Stomach (tissue), 19 donors: ENCODE measurements at places on chromosomes 5 and 9. TPM values are rescaled to one million over a fixed set of nuclear protein-coding genes. Genes with fewer than 3 reads are reported as not detected.

- no peaks in the 10 kb centered on the region for H3K36me3 ChIP-seq
- no peak for DNase-seq
- H3K4me1 ChIP-seq, result no peaks in the 10 kb centered on the region
- no peak overlapping the region for H3K27ac ChIP-seq
- H3K27me3 ChIP-seq, result no peaks in the 10 kb centered on the region
- H3K4me3 ChIP-seq, result no peak overlapping the region
These were observed 125.2 kb downstream of the ZNF354C start for GRCh38 chr5:179185256-179185940.

DNA sequence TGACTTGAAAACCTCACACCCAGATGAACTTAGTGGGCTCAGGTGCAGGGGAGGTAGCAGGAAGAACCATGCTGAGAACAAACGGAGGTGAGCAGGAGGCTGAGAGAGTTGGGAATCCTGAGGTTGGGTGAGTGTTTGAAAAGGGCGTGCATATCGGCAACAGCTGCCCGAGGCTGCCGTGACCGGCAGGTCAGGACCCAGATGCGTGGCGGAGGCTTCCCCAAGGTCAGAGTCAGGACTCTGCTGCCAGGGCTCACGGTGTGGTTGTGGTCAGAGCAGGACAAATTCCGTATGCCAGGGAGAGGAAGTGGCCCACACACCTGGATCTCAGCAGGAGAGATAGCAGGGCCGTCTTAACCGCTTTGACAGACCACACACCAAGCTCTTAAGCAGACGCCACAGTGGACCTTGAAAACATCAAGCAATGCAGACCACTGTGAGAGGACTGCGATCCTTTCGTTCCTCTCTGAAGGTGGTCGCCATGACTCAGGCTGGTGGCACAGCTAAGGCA lies 43.1 kb downstream of the ADAMTS16 start:
- H3K27ac ChIP-seq, result no peak overlapping the region
- DNase-seq, result no peak
- H3K27me3 ChIP-seq, result no peaks in the 10 kb centered on the region
- no peaks in the 10 kb centered on the region for H3K36me3 ChIP-seq

FOXD4 gene
- total RNA-seq, result not detected

DNA sequence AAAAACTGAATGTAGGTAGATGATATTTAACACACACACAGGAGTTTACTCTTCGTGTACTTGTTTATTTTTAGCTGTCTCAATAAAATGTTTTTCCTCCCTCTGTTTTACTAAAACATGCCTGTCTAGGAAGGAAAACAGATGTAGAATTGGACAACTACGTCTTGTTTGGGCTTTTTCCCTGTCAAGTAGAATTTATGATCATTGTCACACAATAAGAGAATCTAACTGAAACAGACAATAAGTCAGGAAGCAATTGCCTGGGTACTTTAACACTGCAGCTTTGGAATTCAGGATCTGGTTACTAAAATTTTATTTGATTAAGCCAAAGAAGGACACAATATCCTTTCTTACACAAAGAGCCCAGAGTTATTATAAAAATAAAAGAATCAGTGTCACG lies 164.2 kb downstream of the ZDHHC21 start:
- H3K36me3 ChIP-seq, result no peaks in the 10 kb centered on the region
- no peaks in the 10 kb centered on the region for H3K4me1 ChIP-seq
- H3K27ac ChIP-seq, result no peak overlapping the region
- no peaks in the 10 kb centered on the region for H3K27me3 ChIP-seq
- DNase-seq, result no peak

GRCh38 chr5:114857941-114858551 lies 311.7 kb downstream of the TRIM36 start:
- DNase-seq, result no peak
- H3K27me3 ChIP-seq, result no peaks in the 10 kb centered on the region
- no peak overlapping the region for H3K27ac ChIP-seq
- no peaks in the 10 kb centered on the region for H3K36me3 ChIP-seq
- H3K4me1 ChIP-seq, result no peaks in the 10 kb centered on the region
- no peak overlapping the region for H3K4me3 ChIP-seq

POLR3G gene
- total RNA-seq, result 1.1 TPM

DNA sequence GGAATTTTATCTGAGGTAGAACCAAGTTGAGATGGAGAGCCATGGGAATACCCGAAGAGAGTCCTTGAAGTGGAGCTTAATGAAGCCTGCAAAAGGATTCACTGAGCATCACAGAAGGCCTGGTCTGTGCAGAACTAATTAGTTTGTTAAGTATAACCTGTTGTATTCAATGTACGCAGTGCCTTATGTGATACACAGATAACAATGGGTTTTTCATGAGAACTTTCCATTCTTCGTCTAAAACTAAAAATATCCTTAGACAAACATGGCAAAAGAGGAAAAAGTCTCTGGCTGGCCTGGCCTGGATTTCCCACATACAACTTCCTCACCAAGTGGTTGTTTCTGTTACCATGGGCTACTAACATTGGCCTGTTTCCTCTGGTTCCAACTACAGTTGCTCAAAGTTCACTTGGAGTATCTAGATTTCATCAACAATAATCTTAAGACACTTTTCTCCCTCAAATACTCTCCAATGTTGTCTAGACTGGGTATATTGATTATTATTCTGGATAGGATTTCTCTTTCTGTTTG lies 237.6 kb upstream of the ZNF462 start:
- H3K4me1 ChIP-seq, result no peaks in the 10 kb centered on the region
- peak; percentile 33 for DNase-seq

CDC20B gene
- total RNA-seq, result not detected

GRM6 gene
- total RNA-seq, result not detected
